Endothelial cell of umbilical vein (primary cell): ENCODE measurements at places on chromosomes 2 and 18. TPM values are rescaled to one million over a fixed set of nuclear protein-coding genes. Genes with fewer than 3 reads are reported as not detected.

The RBM44 gene
- polyA plus RNA-seq = 0.14 and 0.16 TPM in 2 replicates

The CYBRD1 gene
- polyA plus RNA-seq = 23.1 and 24.1 TPM in 2 replicates

The HOXD8 gene
- 6.4 and 7.2 TPM in 2 replicates for polyA plus RNA-seq

- peaks cover 3% of the 10 kb centered on the region for H3K4me1 ChIP-seq
- no peak overlapping the region for H3K4me3 ChIP-seq
- H3K36me3 ChIP-seq = no peaks in the 10 kb centered on the region
- no peak overlapping the region for H3K27ac ChIP-seq
- no peaks in the 10 kb centered on the region for H3K27me3 ChIP-seq
Observed at GRCh38 chr2:235066895-235067294, 115.1 kb downstream of the SH3BP4 start.

GRCh38 chr2:129170570-129170969, 808.9 kb upstream of the RAB6C start:
- H3K4me1 ChIP-seq = no peaks in the 10 kb centered on the region
- no peak for DNase-seq
- H3K4me3 ChIP-seq = no peak overlapping the region
- H3K27me3 ChIP-seq = no peaks in the 10 kb centered on the region
- no peaks in the 10 kb centered on the region for H3K36me3 ChIP-seq
- no peak overlapping the region for H3K27ac ChIP-seq

GRCh38 chr2:197759625-197760292, 25.4 kb downstream of the BOLL start:
- no peaks in the 10 kb centered on the region for H3K27me3 ChIP-seq
- no peaks in the 10 kb centered on the region for H3K36me3 ChIP-seq
- no peak overlapping the region for H3K4me3 ChIP-seq
- H3K4me1 ChIP-seq = no peaks in the 10 kb centered on the region
- no peak for DNase-seq

GRCh38 chr2:23351388-23352141, 33.4 kb upstream of the KLHL29 start:
- DNase-seq = peak; percentile 74
- peaks cover 2% of the 10 kb centered on the region for H3K4me1 ChIP-seq
- H3K36me3 ChIP-seq = no peaks in the 10 kb centered on the region
- H3K27me3 ChIP-seq = no peaks in the 10 kb centered on the region

DNA sequence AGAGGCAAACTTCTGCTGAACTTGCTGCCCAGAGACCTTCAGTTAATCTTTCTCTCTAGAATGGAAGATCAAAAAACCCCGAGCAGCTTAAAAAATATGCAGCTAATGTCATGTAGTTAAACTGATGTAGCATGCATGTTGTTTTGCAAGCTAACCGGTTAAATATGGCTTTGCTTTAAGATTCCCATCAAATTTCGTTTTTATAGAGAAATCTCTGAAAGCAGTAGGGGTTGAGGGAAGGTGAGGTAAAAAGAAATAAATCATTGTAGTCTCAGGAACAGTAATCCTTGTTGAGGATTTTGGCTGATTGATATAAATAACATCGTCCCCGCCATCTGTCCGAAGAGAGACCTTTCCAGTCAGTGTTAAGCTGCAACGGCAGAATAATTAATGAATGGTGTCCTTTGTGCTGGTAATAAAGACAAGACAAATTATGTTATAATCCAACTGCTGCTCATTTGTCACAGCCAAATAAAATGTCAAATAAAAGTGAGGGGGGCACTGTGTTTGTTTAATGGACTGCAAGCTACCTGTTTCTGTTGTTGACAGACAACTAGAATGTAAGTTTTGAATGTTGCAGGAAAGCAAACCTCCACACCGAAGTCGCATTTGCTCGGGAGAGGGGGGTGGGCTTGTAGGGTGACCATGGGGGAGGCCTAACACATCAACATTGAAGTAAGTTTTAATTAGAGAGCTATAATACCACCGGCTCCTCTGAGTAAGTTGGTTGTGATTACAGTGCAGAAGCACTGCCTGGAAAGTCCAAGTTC, 555.5 kb downstream of the ARHGAP15 start:
- no peak for DNase-seq
- H3K36me3 ChIP-seq = no peaks in the 10 kb centered on the region
- H3K4me1 ChIP-seq = no peaks in the 10 kb centered on the region
- H3K4me3 ChIP-seq = no peak overlapping the region
- H3K27me3 ChIP-seq = no peaks in the 10 kb centered on the region
- H3K27ac ChIP-seq = no peak overlapping the region

- no peaks in the 10 kb centered on the region for H3K4me1 ChIP-seq
- H3K4me3 ChIP-seq = no peak overlapping the region
- no peaks in the 10 kb centered on the region for H3K27me3 ChIP-seq
- no peak overlapping the region for H3K27ac ChIP-seq
- DNase-seq = peak; percentile 35
Observed at GRCh38 chr18:62863579-62864001, 148.2 kb downstream of the PHLPP1 start.

DNA sequence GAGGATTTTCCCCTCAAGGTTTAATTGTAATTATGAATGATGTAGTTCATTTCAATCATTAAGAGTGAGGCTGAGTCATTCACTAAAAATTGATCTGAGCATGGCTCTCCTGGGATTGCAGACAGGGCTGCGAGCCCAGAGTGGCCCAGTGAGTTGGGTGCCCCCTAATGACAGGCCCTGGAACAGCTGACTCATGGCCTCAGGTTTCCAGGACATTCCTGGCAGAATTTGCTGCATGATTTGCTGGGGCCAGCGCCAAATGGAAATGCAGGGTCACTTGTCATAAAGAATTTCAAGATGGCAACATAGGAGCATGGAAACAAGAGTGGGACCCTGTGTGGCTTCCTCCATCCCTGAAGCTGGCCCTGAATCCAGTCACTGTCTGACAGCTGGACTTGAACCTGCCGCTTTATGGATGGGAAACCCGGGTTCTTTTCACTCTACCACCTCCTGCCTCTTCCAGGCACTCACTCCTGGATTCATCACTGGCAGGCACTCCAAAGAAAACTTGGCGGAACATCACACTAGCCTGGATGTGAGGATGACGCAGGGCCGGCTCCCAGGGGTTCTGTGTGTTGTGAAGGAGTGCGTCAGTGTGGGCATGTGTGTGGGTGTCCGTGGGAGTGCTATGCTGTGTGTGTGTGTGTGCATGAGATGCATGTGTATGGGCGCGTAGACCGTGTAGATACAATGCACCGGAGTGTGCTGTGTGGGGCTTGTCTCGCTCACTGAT, 15.2 kb downstream of the OTOF start:
- peak; percentile 46 for DNase-seq
- H3K36me3 ChIP-seq = no peaks in the 10 kb centered on the region
- no peak overlapping the region for H3K27ac ChIP-seq
- H3K27me3 ChIP-seq = no peaks in the 10 kb centered on the region
- H3K4me3 ChIP-seq = no peak overlapping the region

DNA sequence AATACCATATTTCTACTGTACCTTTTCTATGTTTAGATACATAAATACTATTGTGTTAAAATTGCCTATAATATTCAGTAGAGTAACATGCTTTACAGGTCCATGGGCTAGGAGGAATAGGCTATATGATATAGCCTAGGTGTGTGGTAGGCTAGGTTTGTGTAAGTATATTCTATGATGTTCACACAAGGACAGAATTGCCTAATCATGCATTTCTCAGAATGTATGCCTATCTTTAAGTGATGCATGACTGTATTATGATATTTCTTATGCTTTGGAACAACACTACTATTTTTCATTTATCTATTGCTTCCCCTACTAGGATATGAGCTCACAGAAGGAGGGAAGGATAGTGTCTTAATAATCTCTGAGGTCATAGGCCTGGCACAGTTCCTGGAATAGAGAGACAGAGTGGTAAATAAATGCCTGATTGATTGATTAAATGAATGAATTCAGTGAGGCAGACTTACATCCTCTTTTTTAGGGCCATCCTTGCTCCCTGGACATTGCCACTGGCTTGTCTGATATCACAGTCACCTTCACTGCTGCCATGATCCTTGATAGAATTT, 121.0 kb downstream of the MYO3B start:
- no peaks in the 10 kb centered on the region for H3K27me3 ChIP-seq
- H3K27ac ChIP-seq = no peak overlapping the region
- H3K36me3 ChIP-seq = no peaks in the 10 kb centered on the region
- no peaks in the 10 kb centered on the region for H3K4me1 ChIP-seq
